ENCODE measurements at places on chromosomes 13 and 19. TPM values are rescaled to one million over a fixed set of nuclear protein-coding genes. Genes with fewer than 3 reads are reported as not detected.

Gene ZSWIM9
- polyA plus RNA-seq, result 4.7 TPM

Gene TNFAIP8L1
- 0.99 TPM for polyA plus RNA-seq

Gene THSD1
- 2.3 TPM for polyA plus RNA-seq

Gene BST2
- polyA plus RNA-seq, result not detected

Gene PLK5
- polyA plus RNA-seq, result 7.1 TPM

Data from neural cell (in vitro differentiated cells).